Fibroblast of the aortic adventitia (primary cell): ENCODE measurements at places on chromosomes 3 and 15.

- DNase-seq = no peak
Measured at GRCh38 chr3:105733356-105733755, 135.5 kb downstream of the CBLB start.

DNA sequence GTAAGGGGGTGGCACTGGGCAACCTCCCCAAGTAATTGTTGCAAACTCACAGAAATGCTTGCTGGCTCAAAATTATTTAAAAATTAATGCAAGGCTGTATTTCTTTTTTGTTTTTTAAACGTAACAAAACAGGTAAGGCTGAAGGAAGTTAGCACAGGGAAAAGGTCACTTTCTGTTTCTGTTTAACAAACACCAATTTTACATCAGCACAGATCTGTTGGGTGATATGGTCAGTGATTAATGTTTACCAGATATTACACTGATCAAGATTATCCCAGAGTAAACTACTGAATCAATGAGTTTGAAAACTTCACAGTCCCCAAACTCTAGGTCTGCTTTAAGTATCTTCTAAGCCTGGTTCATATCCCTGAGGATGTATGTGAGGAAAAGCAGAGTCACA, 558.0 kb downstream of the FOXP1 start:
- no peak for DNase-seq

DNA sequence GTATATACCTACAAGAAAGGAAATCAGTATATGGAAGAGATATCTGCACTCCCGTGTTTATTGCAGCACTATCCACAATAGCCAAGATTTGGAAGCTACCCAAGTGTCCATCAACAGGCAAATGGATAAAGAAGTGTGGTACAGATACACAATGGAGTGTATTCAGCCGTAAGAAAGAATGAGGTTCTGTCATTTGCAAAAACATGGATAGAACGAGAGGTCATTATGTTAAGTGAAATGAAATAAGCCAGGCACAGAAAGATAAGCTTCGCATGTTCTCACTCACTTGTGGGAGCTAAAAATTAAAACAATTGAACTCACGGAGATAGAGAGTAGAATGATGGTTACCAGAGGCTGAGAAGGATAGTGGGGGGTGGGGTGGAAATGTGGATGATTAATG, 53.1 kb downstream of the FAM81A start:
- DNase-seq = peak; percentile 12

DNA sequence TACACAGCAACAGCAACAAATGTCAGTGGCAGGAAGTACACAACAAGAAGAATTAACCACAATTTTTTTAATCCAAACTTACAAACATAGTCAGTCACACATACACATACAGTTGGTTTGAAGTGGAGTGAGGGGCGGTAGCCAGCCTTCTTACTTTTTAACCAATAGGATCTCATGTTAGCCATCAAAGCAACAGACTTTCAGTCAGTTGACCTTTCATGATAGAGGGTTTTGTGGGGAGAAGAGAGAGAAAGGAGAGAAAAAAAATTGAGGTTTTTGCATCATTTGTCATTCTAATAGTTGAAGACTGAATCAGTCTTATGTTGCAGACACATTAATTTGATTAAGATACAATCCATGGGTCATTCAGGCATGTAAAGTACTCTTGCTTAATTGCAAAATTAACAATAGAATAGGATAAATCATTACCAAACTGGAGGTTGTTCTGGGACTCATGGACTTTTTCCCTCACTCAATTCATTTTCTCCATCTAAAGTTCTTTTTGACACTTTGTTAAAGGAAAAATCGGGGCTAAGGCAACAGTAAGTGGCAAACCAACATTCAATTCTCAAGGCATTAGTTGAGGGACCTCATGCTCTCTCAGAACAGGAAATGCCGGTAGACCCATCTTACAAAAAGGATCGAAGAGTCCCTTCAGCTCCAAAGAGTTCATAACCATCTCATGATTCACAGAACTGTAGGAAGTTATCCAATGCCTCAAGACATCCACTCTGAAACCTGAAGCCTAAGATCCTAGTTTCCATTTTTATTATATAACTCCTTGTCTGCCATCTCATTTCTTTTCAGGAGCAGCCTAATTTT, 159.5 kb upstream of the LPP start:
- DNase-seq = peak; percentile 54

DNA sequence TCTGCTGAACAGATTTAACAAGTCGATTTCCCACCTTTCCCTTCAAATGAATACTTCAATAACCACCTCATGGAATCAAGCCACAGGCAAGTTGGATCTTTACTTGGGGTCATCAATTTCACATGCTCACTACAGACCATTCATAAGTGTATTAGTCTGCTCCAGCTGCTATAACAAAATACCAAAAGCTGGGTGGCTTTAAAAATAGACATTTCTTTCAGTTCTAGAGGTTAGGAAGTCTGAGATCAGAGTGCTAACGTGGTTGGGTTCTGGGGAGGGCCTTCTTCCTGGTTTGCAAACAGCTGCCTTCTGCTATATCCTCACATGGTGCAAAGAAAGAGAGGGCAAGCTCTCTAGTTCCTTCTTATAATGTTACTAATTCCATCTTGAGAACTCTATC, 5.1 kb downstream of the GPR176 start:
- DNase-seq = no peak

GRCh38 chr3:66812136-66812535, 186.0 kb upstream of the KBTBD8 start:
- peak; percentile 62 for DNase-seq

DNA sequence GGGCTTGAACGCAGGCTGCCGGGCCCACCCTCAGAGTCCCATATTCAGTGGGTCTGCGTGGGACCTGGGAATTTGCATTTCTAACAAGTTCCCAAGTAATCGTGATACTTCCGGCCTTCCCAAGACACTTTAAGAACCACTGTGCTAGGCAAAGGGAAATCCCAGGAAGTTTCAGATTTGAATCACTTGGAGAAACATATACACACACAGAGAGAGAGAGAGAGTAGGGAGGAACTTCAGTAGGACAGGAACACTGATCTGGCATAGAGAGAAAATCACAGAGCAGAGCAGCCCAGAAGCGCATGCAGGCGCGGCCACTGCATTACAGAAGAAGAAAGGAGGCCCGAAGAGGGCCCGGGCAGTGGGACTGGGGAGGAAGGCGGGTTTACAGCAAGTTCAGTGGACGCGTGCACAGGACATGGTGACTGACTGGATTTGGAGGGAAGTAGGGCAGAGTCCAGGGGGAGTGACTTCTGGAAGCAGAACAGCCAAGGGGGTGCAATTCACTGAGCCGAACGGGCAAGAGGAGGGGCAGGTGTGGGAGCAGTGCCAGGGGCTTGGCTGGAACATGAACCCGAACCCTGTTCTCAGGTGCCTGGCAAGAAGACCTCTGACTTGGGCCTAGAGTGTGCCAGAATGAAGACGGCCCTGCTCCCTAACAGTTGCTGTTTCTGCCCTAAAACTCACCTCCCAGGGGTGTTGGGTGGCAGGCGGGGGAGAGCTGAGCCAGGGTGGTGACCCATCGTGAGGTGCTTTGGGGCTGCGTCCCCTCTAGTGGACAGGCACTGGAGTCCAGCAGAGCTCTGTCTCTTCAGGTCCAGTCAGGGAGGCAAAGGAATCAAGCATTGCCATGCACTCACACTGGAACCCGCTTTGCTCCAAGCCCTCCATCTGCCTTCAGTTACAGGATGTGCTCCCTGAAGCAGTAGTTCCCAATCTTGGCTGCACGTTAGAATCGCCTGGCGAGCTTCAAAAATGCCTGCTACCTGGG, 101.3 kb upstream of the HES1 start:
- DNase-seq = no peak

DNA sequence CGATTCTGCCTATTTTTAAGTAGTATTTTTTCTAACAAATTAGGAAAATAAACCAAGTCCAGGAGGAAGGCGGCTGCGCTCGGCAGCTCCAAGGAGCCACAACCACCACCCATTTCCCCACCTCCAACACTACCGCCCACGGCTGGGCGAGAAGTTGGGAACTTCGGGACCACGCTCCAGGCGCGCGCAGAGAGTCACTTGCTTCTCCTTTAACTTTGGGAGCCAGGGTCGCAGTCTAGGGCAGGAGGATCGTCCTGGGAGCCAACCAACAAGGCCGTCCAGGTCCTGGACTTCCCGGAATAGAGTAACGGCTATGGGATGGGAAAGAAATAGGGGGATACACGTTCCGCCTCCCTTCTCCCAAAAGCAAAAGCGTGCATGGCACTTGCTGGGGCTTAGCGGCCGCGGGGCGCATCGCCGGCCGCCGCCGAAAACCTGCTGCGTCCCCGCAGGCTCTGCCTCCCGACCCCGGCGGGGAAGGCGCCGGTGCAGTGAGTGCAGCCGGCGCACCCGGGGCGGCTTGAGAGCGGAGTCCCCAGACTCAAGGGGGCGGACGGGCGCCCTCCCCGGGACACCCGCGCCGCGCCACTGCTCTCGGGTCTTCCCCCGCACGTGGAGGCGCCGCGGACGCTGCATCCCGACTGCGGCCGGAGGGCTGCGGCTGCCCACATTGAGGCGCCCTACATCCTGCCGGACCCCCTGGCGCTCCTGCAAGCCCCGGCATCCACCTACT, 699 bp downstream of the MEGF11 start:
- DNase-seq = peak; percentile 25

- DNase-seq = peak; percentile 82
Measured at GRCh38 chr15:40217166-40217824, 21.6 kb upstream of the PAK6 start.

DNA sequence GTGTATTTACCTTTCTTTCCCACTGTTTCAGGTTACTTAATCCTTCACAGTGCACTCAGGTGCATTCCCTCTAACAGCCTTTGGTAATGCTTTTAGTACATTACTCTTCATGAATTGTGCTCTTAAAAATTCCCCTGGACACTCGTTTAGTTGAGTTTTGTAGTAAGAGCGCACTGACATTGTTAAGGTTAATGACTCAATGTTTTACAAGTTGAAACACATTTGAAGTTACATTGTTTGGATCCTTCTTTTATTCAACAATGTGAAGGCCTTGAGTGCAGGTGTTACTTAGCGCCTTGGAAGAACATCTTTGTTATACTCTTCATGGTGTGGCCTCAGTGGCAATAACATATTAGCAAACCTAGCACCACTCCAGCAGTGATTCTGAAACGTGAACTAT, 739.6 kb downstream of the NAALADL2 start:
- no peak for DNase-seq

GRCh38 chr3:80307844-80308243, 540.0 kb upstream of the ROBO1 start:
- DNase-seq = no peak

GRCh38 chr3:113212150-113212843, 940 bp downstream of the BOC start:
- DNase-seq = peak; percentile 46

DNA sequence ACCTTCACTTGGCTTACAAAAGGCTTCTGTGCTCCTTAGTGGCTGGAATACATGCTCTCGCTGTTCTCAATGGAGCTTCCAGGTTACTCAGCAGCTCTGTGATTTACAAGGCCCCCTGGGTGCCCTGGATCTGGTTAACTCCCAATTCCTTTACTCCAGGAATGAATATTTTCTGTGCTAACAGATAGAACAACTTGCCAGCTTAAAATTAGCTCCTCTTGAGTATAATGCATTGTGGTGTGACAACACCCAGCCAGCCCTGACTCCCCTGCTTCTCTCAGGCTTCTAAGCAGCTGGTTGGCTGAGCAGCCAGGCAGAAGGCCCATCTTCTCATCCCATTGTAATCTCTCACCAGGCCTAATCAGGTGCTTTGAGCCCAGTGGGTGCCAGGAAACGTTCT, 246.4 kb downstream of the ALCAM start:
- peak; percentile 72 for DNase-seq

DNA sequence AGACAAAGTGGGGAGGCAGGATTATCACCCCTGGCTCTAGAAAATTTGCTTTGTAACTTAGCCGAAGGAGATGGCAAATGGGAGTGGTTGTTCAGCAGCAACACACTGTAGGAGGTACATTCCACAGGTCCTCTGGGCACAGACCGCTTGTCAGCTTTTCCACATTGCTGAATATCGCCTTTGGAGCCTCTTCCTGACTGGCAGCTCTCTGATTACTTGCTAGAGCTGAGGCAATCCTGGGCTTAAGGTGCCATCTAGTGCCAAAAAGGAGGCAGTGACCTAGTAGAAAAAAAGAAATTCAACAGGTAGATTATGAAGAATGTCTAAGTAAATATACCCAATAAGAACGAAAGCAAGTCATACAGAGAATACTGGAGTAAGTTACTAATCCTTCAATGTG, 13.1 kb upstream of the SCN5A start:
- peak; percentile 45 for DNase-seq

DNA sequence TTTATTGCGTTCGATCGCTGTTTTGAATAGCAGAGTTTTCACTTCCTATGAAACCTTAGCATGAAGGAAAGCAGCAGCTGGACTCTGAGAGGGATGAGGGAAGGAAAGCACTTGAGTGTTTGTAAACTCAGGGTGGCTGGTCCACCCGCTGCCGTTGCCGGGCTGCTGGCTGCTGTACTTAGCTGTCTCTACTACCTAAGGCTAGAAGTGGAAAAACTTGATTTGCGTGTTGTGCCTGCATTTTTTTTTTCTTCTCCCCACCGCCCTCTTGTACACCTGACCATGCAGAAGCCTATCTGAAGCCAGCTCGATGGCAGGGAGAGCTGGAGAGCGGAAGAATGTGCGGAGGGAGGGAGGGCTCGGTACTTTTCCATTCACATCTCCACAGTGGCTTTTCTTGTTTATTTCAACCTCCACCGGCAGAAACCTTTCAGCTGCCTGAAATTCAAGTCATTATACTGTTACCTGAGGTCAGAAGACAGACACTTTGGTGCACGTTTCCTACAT, 4.8 kb upstream of the BCL6 start:
- DNase-seq = no peak

DNA sequence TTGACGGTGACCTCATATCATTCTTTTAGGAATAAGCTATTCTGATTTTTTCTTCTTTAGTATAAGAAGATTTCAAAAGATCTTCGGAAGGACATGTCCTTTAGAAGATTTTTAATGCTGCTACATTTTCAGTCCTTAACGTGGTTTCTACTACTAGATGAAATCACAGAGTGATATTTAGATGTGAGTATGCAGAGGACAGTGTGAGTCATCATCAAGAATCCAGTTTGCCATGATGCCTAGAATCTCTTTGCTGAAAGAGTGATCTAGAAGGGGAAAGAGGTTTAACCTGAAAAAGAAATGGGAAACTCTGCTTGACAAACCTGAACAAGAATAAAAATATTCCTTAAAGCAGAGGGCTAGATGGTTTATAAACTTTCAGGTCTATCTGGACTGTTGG, 43.2 kb downstream of the SLC7A14 start:
- DNase-seq = peak; percentile 13

- no peak for DNase-seq
Measured at GRCh38 chr3:178826435-178827123, 245.0 kb downstream of the ZMAT3 start.

DNA sequence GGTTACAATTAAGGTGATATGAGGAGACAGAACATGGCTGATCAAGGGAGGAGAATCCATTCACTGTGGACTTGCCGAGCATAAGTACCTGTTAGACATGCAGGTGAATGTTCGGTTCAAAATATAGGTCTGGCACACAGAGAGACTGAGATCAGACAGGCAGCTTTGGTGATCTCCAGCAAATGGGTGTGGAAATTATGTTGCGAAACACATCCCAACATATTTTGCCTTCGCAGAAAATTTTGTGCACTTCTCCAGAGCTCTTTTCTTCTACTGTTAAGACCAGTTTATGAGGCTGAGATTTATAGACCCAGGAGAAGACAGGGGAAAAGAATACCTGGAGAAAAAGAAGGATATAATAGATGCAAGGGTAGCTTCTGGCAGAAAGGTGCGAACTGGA, 183.2 kb downstream of the NEK10 start:
- no peak for DNase-seq

- DNase-seq = no peak
Measured at GRCh38 chr3:187000711-187001151, 70.4 kb downstream of the ST6GAL1 start.

- no peak for DNase-seq
Measured at GRCh38 chr3:50167069-50167840, 12.1 kb downstream of the SEMA3F start.
